ENCODE measurements at places on chromosomes 3 and 15.

GRCh38 chr15:78944669-78945407 is at the start of gene CTSH:
Gene CTSH (minus strand): TSS chr15:78945046. CDS start chr15:78944981, 65 bp downstream.
- peak; percentile 84 for DNase-seq

- no peak for DNase-seq
Observed at GRCh38 chr3:66153481-66154443, 67.0 kb upstream of the SLC25A26 start.

DNA sequence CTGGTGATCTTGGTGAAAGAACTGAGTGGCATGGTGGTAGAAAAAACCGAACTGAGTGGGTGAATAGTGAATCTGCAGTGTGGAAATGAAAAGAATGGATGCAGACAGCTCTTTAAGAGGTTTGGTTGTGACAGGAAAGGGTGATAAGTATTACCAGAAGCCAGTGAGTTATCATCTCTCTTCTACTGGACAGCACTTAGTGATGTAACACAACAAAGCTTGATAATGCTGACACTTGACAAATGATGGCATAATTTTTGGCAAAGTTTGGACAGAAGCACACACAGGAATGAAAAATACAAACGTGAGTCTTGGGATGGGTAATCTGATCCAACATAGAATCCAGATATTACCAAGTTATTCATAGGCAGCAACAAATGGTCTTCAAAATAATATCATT is 112.2 kb downstream of the ISL2 start:
- DNase-seq, result no peak

DNA sequence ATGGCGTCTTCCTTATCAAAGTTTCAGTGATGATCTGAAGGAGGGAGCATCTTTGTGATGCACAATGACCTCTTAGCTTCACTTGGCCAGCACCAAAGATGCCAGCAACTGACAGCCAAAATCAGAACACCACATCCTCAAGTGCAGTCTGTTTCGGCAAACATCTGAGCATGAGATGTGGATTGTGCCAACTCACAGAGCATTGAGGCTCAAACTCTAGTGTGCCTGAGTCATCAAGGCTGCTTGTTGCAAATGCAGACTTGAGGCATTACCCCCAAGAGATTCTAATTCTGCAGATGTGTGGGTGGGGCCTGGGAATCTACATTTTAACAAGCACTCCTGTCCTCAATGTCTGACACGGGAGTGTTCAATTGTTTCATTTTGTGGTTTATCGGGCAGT is 35.8 kb downstream of the ABHD5 start:
- no peak for DNase-seq

DNA sequence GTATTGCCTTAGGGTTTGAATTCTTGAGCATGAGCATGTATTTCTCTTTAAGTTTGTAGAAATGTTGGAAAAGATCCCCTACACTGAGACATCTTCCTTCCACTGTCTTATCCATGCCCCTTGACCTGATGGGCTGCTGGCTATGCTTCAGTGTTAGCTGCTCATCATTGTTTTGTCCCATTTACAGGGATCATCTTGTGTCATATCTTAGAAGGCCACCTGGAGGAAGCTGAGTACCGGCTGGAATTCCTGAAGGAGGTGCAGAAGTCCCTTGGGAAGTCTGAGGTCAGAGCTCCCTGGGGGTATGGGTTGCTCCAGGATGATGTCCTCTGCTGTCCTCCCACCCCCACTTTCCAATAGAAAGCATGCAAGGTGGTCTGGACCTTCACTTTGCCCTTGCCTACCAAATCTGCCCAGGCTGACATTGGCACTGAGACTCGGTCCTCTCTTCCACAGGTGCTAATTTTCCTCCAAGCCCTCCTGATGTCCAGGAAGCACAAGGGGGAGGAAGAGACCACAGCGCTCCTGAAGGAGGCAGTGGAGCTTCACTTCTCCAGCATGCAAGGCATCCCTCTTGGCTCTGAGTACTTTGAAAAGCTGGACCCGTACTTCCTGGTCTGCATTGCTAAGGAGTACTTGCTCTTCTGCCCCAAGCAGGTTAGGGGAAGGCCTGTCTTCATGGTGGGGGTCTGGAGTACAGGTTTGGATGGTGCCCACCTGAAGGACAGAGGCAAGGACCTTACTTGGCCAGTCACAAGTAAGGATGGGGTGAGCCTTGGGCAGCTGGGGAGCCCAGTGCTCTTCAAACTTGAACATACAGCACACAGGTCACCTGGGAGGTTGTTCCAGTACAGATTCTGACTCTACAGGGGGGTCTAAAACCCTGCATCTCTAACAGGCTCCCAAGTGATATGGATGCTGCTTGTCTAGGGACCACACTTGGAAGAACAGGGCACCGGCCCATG is 17.7 kb downstream of the TTC21A start:
- DNase-seq, result no peak

DNA sequence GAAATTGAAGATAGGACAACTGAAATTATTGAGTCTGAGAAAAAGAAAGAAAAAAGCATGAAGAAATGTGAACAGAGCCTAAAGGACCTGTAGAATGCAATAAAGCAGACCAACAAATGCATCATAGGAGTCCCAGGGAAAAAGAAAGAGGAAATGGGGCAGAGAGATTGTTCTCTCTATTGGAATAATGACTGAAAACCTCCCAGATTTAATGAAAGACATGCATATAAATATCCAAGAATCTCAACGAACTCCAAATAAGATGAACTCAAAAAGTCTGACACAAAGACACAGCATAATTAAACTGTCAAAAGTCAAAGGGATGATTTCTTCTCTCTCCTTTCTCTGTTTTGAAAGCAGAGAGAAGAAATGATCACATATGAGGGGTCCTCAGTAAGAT is 124.7 kb downstream of the MEX3B start:
- no peak for DNase-seq

DNA sequence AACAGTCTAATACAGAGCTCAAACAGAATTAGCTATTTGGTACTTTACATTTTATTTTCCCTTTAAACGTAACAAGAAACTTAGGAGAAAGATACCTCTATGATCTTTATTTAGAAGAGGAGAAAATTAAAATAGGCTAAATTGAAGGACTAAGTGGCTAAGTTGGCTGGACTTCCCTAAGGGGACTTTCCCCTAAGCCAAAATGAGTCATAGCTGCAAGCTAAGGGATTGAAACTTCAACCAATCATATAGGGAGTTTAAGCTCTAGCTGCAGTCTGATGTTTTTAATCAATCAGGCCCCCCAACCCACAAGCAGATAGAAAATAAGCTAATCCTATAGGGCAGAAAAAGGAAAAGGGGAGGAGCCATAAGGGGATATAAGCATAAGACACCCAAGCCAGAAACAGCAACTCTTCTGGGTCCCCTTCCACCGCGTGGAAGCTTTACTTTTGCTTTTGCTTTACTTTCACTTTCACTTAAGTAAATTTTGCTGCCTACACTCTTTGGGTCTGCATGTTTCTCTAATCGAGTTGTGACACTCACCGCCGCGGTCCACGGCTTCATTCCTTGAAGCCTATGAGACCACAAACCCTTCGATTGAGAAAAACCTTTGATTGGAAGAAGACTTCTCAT is 1108.5 kb upstream of the EPHA6 start:
- peak; percentile 64 for DNase-seq

DNA sequence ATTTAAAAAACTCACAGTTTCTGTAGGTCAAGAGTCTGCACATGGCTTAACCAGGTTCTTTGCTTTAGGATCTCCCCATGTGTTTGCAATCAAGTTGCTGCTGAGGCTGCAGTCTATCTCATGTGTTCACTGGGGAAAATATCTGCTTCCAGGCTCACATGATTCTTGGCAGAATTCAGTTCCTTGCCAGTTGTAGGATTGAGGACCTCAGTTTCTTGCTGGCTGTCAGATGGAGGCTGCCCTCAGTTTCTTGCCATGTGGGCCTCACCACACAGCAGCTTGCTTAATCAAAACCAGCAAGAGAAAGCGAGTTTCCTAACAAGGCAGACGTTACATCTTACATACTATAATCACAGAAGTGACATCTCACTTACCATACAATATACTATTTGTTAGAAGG is 10.0 kb upstream of the TBC1D5 start:
- no peak for DNase-seq

- DNase-seq, result no peak
Observed at GRCh38 chr15:63987796-63988378, 58.4 kb downstream of the DAPK2 start.

DNA sequence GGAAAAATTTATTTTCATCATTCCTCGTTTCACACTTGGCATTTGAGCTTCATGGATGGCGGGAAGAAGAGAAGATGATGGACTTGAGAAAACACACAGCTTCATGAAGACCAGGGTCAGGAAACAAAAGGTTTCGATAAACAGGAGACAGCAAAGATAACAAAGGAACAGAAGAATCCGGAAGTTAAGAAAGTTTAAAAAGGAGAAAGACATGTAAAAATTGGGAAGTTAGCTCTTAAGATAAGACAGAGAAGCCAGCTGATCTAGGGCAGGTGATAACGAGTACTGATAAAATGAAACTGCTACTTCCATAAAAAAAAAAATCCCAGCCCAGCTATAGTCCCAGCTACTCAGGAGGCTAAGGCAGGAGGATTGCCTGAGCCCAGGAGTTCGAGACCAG is 23.9 kb downstream of the IL5RA start:
- DNase-seq, result no peak

DNA sequence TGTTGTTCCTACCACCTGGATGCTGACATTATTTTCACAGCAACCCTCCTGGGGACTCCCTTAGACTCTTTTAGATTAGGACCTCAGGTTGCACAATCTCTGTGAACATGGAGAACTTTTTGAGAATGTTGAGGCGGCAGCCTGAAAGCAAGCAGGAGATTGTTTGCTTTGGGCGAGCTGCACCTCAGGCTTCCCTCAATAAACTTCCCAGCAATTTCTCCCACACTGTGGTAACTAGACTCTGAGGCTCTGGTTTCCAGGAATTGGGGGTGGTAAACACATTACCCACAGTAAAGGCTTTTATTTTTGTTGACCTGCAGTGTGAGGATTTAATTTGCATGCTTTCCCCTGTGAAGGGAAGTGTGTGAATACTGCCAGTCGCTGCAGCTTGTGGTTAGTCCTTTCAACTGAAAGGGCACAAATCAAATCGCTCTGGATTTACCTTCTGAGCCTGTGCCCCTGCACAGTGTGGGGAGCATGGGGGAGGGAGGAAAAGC is 35.2 kb upstream of the SIAH2 start:
- DNase-seq, result no peak

GRCh38 chr15:45268135-45268534 is 16.1 kb downstream of the SLC28A2 start:
- DNase-seq, result peak; percentile 12

DNA sequence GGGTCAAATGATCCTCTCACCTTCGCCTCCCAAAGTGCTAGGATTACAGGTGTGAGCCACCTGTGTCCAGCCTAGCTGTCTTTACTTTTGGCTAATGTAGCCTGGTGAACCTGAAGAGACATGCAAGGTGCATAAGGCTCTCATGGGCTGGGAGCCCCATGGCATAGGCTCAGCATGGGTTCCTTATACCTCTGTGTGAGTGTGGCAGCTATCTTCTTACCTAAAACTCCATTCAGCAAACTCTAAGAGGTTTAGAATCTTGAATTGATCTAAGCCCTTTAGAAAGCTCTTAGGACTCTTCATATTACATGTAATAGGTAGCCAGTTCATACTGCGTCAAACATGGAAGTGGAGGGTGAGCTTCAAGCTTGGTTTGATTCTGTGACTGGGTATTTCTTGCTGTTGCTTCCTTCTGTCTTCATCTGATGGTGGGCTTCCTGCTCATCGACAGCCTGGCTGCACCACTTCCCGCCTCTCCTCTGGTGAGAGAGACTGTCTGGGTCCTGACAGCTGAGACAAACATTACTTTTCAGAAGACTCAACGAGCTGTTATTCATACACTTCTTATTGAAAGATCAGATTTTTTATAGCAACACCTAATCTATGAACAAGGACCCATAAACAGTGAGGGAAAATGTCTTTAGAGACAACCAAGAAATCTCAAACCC is 19.2 kb upstream of the TKT start:
- DNase-seq, result no peak

DNA sequence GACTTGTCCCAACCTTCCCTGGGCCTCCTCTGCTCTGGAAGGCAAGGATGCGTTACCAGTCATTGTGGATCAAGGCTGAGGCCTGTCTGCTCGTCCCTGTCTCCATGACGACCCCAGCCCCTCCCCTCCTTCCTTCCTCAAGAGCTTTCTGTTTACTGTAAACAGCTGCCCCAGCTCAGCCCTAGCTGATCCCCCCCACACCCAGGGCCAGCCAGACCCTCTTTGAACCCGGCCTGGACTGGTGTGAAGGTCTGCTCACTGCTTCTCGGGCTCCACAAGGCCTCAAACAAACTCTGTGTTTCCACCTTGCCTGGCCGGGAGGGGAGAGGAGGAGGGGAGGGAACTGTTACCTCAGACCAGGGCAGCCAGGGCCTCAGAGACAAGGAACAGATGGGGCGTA is 16.9 kb downstream of the VPS18 start:
- no peak for DNase-seq

- DNase-seq, result peak; percentile 45
Observed at GRCh38 chr3:118817748-118818165, 216.9 kb downstream of the IGSF11 start.

DNA sequence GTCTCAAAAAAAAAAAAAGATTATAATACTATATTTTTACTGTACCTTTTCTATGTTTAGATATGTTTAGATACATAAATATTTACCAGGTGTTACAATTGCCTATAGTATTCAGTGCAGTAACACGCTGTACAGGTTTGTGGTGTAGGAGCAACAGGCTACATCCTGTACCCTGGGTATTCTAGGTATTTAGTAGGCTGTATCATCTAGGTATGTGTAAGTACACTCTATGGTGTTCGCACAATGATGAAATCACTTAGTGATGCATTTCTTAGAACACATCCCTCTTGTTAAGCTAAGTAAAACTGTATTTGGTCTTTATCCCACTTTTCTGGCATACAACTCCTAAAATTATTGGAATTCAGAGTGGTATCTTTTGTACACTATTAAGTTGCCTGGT is 77.8 kb downstream of the CDC25A start:
- no peak for DNase-seq

- DNase-seq, result no peak
Observed at GRCh38 chr15:60523056-60523455, 44.1 kb upstream of the ICE2 start.

DNA sequence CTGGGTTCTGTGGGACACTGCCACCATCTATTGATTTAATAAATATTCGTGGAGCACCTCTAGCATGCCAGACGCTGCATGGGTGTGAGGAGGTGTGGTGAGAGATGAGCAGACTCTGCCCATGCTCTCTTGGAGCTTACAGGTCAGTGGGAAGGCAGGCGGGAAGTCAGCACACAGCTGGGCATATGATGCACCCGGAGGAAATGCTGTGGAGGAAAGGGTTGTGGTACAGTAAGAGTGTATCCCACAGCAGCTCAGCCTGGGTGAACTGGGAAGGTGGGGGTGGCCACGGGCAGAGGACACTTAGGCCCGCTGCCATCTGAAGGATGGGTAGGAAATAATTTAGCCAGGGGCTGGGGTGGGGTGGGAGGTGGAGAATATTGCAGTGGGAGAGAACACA is 392.1 kb downstream of the CACNA2D3 start:
- no peak for DNase-seq

Measured in CD4-positive, alpha-beta T cell treated with Interleukin-21 for 1 hour (primary cell).